H7 (cell line): ENCODE measurements at places on chromosomes 11 and 22. TPM values are rescaled to one million over a fixed set of nuclear protein-coding genes. Genes with fewer than 3 reads are reported as not detected.

GRCh38 chr11:1532014-1532586 lies 40.0 kb downstream of the DUSP8 start:
- peak; percentile 52 for DNase-seq

DNA sequence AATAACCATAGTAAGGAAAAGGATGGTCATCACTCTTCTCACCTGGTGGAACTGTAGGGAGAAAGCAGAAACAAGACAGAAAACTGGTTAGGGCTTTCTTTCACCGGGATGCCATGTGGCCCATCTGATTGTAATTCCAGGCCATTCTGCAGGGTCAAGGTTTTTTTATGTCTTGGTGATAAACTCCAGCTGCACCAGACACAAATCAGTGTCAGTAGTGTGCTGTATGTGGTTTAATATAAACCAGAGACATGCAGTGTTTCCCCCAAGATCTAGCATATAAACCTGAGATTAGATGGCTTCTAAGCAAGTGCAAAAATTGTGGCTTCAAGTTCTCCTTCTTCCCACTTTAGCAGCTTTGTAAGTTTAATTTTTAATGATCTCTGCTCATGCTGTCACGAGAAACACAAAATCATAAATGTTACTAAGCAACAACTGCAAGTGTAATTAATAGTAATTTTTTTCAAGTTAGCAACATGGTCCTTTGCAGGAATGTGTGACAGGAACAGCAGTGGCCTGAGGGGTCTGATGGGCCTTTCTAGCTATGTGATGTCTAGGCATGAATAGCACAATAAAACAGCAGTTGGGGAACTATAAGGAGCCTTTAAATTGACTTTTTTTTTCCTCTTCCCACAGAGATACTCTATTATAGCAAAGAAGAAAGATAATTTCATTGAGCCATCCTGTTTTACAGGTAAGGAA lies 41.6 kb downstream of the BDNF start:
- no peak for DNase-seq

GRCh38 chr11:37504060-37504611 lies 906.1 kb upstream of the RAG2 start:
- no peak for DNase-seq

Gene GDPD4
- not detected in 2 replicates for total RNA-seq

- DNase-seq = no peak
Observed at GRCh38 chr22:23787600-23787896, 782 bp downstream of the SMARCB1 start.
